ENCODE measurements at places on chromosomes 2 and 18.
A peak's percentile ranks its signal among the peaks of the same experiment; 100 is the strongest.

- no peak for DNase-seq
Measured at GRCh38 chr2:119803101-119803500, 43.4 kb downstream of the PTPN4 start.

DNA sequence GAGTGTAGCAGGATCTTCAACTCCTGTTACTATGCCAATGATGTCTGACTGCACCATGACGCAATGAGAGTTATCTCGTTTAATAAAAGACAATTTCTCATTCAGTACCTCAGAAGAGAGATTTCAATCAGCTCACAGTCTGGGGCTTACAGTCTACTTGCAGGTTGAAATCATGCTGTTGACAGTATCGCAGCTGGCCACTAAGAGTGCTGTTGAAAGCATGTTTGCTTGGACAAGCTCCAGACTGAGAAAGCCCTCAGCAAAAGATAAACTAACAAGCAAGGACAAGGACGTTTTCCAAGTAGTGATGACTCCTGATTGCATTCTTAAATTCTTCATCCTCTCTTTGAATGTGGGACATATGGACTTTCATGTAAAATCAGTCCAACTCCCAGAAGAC is 145.2 kb upstream of the SYT4 start:
- no peak for DNase-seq

DNA sequence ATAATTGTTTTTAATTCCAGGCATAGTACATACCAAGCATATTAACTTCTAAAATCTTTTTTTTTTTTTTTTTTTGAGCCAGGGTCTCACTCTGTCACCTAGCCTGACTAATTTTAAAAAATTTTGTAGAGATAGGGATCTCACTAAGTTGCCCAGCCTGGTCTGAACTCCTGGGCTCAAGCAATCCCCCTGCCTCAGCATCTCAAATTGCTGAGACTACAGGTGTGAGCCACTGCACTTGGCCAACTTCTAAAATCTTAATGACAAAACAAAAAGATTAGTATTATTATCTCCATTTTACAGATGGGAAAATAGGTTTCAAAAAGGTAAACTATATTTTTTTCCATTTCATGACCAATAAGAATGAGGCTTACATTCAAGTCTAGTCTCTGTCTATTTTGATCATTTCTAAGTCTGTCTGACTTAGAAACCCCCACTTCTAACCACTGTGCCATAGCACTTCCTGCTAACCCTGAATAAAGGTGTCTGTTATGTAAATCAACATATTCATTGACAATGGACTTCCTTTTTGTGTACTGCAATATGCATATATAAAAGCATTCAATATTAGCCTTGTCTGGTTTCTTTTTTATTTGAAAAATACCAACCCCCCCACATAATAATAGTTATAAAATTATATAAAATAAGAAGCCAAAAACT is 28.7 kb upstream of the ZEB2 start:
- no peak for DNase-seq

DNA sequence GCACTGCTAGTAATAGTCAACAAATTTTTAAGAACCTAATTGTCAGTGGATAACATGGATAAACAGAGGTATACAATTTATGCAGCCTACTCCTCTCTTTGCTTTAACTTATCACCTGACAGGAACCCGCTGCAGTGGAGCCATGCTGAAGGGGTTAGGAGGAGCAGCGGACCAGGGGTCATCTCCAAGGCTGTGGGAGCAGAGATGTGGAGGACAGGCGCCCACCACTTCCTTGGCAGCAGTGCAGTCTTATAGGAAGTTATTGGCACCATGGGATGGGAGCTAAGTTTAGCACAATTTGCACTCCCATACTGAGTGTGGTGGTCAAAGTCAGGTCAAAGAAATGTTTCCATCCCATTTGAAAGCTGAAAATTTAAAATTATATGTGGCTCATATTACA is 35.6 kb downstream of the HDLBP start:
- DNase-seq, result no peak

GRCh38 chr2:191218292-191218898 is 26.8 kb upstream of the MYO1B start:
- peak; percentile 5 for DNase-seq

GRCh38 chr2:241092677-241093076 is 9.4 kb downstream of the MTERF4 start:
- no peak for DNase-seq

GRCh38 chr2:54572636-54573536 is 116.8 kb downstream of the SPTBN1 start:
- no peak for DNase-seq

DNA sequence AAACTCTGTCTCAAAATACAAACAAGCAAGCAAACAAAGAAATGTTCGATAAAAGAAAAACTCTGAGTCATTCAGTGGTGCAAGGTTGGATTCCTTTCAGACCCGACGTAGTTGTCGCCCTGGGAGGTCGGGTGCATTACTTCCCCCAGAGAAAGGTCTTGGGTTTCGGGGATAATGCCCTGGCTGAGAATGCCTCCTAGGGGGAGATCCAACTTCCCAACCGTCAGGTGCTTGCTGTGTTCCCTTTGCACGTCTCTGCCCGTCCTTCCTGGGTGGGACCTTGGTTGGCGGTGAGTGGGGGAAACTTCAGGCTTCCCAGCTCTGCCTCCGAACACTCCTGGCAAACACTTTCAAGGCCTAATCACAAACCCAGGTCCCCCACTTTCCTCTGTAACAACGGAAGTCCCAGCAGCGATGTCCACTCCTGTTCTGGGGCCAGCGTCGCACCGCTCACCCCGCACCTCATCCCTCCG is 609 bp downstream of the TPGS2 start:
- peak; percentile 42 for DNase-seq

DNA sequence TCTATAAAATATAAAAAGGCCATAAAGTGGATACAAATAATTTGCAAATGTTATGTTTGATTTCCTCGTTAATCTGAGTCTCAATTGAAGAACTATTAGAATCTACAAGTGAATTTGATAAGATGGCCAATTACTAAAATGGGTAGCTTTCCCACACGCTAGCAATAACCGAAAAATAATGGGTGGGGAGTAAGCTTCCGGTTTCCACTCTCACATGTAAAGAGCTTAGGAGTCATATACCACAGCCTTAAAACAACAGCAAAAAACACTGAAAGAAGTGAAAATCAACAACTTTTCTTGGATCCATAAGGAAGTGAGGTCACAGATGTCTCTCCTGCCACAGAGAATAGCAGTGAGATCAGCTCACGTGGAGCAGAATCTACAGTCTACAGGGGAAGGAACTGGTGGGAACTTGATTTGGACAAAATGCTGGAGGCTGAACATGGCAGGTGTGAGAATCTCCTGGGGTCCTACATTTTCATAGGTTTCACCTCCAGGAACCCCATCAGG is 18.6 kb downstream of the THAP4 start:
- no peak for DNase-seq

GRCh38 chr18:24995056-24995455 is 356.9 kb downstream of the ZNF521 start:
- no peak for DNase-seq

DNA sequence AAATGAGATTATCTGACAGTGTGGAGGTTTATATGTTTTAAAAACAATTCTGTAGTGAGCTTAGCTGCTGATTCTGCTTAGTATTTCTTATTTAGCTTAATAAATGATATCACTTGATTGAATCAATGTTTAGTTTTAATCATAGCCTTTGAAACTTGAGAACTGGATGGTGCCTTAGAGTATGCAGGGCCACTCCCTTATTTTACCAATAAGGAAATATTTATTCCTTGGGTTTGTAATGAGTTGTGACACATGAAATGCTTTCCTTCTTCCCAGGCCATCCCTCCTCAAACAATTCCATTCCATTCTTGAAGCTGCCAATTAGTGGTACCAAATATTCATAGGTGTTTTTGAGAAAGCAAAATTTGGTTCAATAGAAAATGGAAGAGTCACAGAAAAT is 183.8 kb upstream of the DCC start:
- no peak for DNase-seq

DNA sequence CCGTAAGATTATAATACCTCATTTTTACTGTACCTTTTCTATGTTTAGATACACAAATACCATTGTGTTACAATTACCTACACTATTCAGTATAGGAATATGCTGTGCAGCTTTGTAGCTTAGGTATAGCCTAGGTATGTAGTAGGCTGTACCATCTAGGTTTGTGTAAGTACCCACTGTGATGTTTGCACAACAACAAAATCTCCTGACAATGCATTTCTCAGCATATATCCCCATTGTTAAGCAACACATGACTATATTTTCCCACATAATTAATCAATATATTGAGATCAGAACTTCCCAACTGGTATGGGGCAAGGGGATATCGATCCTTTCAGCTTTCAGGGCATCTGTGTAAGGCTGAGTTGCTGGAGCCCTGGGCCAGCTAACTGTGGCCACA is 106.3 kb upstream of the OTX1 start:
- DNase-seq, result no peak

DNA sequence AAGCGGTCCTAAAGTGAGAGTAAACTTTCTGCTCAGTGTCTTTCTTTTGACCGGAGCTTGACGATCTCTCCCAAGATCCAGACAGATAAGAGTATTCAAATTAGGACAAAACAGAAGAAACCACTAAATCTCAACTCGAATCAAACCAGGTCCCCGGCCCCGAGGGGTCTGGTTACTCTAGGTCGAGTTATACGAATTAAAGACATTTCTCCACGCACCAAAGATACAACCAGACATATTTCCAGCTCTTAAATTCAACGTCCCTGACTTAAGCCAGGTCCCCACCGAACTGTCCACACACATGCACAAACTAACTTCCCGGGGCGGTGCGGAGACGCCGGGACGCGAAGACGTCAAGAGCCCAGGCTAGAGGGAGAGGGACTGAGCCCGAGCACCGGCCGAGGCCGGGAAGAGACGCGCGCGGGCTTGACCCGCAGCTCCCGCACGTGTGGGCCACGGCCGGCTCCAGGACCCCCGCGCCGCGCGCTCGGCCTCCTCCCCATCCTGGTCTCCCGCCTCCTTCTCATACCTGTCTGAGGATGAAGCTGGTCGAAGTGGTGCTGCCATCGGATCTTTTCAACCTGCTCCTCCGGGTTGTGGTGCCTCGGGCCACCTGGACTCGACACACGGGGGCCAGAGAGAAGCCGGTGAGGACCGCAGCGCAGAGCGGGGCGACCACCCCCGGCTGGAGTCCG is 896 bp downstream of the CACNB4 start:
- no peak for DNase-seq

- no peak for DNase-seq
Measured at GRCh38 chr2:5412001-5412400, 280.2 kb upstream of the SOX11 start.

DNA sequence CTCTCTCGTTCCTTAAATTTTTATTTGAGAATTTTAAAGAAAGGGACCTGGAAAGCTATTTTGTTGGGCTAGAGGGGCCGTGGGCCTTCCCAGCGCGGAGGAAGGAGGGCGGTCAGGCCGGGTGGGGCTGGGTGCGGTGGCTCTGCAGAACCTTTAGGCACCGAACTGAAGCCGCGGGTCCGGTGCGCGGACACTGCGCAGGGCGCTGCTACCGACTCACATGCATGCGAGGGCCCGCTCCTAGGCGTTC is 1.6 kb upstream of the TWIST2 start:
- DNase-seq, result no peak

DNA sequence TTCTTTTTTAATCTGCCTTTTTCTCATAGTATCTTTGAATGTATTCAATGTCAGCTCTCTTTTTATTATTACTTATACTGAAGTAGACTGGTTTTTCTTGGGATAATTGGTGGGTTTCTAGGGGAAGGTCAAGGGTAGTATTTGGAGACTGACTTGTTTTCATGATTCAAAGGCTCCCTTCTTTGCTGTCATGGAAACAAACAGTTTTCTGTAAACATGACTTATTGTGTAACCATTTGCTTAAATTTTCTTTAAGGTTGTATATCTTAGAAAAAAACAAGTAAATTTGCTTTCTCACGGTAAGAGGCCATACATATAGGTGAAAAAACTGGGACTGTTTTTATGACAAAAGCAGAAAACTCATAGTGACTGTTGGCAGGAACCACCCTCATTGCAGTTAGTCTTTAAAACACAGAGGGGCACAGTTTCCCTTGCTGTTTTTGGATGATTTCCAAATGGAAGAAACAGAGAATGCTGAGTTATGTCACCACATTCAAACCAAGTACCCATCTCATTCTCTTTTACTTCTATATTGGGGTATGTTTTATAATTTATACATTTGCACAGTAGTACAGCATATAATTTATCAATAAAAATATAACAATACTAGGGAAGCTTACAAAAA is 5.8 kb upstream of the RDH14 start:
- no peak for DNase-seq

- DNase-seq, result no peak
Measured at GRCh38 chr2:168748461-168748860, 54.0 kb upstream of the NOSTRIN start.

- peak; percentile 52 for DNase-seq
Measured at GRCh38 chr2:175167076-175167791, 769 bp downstream of the ATF2 start.

DNA sequence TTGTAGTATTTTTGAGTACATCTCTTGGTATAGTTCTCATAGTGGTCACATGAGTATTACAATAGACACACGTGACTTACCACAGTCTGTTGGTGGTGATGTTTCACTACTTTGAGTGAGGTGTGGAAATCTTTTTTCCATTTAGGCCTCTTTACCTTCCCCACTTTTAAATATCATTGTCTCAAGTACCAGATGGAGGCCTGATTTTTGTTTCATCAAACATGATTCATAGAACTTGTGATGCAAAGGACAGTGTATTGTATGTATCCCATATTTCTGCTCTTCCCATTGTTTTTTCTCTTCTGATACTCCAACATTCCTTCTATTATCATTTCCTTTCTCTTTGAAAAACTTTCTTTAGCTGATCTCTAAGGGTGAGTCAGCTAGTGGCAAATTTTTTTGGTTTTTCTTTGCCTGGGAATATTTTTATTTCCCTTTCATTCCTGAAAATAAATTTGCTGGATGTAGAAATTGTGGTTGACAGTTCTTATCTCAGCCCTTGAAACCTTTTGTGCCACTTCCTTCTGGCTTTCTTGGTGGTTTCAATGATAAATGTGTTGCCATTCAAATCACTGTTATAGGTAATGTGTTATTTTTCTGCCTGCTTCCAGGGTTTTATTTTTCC is 32.8 kb downstream of the RFX8 start:
- no peak for DNase-seq

DNA sequence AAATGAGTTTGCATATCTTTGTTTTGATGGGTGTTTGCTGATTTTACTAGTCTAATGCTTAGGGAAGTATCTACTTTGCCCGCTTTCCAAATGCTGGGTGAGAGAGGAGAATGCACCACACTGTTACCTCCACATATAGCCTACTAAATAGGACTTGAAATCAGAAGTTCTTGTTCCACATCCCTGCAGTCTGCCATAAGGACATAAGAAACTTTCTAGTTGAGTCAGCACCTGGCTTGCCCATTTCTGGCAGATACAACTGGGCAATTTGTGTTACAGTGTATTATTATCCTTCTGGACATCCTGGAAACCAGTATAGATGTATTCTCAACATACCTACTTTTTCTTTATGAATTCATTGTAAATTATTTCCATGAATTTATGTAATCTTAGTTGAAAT is 29.5 kb downstream of the ANXA4 start:
- DNase-seq, result no peak

GRCh38 chr2:163713534-163714311 is 22.1 kb downstream of the FIGN start:
- DNase-seq, result no peak

GRCh38 chr2:42101206-42102023 is 53.6 kb downstream of the PKDCC start:
- no peak for DNase-seq
